ENCODE measurements at places on chromosomes 12 and 14.

GRCh38 chr14:51730098-51730497 lies 78.4 kb downstream of the FRMD6 start:
- no peak for DNase-seq

GRCh38 chr12:123607756-123608155 lies 5.9 kb downstream of the DDX55 start:
- no peak for DNase-seq

DNA sequence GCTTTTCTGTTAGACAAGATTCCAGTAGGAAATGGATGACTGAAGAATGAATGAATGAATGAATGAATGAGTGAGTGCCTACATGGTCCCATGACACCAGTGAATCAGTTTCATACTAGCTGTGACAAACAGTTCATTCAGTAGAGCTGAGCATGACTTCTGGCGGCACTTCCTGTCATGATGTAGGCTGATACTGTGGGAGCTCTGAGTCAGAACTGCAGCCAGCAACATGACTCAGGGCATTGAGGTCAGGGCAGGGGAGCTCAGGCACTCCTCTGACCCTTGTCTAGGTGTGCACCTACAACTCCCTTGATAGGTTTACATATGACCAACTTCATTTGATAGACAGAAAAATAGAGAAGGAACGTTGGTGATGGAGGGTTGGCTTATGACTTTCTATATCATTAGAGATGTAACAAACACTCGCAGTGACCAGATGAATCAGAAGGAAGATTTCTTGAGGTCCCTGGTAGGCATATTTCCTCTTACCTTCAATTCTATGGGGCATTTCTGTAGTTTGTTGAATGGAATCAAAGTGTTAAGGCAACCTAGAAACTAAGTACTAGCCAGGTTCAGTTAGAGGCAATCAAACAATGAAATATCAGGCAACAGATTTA lies 139.3 kb upstream of the ARHGAP5 start:
- peak; percentile 26 for DNase-seq

DNA sequence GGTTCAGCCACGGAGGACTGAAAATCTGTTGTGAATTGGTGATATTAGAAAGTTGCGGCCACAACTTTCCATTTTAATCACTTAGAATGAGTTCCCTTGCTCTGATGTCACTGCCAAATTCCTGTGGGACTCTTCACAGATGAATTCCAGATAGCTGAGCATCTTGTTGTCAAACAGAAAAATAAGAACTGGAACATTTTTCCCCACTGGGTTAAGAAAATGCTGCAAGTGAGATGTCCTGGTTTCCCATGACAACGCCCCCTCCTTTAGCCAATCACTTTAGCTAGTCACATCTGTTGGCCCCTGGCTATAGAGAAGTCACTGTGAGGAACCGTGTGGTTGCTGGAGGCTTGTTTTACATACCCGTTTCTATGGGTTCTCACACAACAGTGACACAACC lies 135.9 kb downstream of the KTN1 start:
- no peak for DNase-seq

DNA sequence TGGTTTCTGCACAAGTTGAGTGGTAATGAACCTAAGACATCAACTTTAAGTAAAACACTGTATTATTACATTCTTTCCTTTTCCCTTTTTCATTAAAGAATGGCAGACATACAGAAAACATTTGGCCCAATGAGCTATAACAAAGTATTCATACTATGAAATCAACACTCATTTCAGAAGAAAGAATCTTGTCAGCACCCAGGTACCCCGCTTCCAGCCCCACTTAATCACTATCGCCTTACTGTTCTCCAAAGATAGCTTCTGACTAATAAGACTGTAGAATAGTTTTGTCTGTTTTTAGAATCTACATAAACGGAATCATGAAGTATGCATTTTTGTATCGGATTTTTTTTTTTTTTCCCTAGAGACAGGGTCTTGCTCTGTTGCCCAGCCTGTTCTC lies 9.5 kb downstream of the CNTN1 start:
- no peak for DNase-seq

GRCh38 chr12:32117316-32117715 lies 10.7 kb downstream of the BICD1 start:
- DNase-seq = no peak

DNA sequence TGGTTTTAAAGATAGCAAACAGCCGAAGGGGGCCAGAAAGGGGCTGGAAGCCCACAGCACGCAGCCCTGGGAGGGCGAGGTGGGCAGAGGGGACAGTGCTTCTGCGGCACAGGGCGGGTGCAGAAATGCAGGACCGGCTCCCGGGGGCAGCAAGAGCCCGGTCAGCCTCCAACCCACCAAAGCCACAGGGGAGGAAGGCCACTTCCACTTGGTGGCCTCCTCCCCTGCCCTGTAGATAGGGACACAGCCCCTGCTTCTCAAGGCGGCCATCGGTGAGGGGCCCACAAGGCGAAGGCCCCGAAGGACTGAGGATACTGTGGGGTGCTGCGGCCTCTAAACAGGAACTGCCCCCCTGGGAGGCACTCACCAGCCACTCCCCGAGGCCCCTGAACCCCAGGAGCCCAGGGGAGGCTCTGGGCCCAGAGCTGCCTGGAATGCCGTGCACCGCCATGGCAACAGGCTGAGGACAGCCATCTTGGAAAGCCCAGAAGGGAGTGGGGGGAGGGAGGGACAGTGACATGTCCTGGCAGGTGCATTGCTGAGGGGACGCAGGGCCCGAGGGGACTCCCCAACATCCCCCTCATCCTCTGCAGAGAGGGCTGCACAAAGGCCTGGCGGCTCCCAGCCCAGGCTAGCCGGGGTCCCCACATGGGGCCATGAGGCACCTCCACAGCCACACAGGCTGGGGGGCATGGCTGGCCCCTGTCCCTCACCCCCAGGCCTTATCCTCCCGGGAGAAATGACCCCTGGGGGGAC lies 114.7 kb downstream of the NCOR2 start:
- DNase-seq = no peak

DNA sequence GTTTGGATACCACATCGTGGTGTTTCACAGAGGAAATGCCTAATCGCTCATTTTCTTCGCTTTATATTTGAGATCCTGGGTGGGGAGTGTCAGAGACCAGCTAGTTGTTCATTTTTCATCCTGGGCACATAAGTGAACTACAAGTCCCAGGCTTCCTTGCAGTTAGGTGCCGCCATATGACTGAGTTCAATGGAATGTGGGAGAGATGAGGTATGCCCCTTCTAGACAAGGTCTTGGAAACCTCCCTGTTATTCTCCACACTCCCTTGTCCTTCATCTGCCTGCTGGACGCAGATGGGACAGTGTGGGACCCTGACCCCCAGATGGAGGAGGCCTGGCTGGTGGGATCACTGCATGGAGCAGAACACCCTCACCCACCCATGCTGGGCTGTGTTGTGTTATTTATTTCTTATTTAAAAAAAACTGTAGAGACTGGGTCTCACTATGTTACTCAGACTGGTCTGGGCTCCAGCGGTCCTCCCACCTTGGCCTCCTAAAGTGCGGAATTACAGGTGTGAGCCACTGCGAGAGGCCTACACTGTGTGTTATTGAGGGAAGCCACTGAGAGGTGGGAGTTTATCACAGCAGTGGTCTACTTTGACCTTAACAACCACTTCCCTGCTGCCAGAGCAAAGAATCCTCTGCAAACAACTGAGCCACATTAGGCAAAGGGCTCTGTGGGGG lies 42.9 kb upstream of the VRK1 start:
- DNase-seq = no peak

DNA sequence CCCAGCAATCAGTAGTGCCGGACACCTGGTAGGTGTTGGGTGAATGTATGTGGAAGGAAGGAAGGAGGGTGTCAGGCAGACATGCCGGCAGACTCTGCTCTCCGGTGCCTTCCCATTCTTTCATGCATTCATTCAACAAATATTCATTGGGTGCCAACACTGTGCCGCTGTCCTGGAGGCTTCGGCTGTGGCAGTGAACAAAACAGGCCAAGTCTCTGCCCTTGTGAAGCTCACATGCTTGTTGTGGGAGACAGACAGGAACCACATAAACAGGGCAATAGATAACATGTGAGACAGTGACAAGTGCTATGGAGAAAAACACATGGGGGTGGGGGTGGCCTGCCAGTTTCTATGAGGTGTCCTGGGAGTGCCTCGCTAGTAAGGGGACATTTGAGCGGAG lies 56.5 kb upstream of the ATF1 start:
- no peak for DNase-seq

- no peak for DNase-seq
Observed at GRCh38 chr12:3531496-3531895, 40.5 kb downstream of the PRMT8 start.

DNA sequence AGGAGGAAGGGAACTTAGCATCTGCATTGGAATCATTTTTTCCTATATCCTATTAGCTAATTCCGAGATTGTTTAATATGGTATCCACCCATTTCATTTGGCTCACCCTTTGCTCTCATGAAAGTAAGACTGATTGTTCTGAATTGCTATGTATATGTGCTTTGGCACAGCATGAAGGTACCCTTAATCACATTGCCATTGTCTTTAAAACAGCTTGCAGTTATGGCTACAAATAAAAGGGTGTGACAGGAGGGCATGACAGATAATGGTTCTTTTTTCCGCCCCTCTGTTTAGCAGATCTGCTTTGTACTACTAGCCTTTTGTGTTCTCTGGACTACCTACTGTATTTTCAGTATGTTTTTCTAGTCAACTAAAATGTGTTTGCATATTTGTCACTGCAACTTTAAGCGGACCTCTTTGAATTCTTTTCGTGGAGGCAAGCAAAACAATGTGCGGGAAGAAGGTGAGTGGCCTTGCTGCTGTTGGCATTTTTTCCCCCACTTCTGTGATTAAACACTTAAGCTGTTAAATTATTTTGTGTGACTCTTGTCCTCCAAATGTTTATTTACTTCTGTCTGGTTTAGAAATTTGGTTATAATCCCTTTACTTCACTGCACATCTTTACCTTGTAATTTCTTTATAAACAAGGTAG lies 35.8 kb downstream of the FBXO34 start:
- no peak for DNase-seq

DNA sequence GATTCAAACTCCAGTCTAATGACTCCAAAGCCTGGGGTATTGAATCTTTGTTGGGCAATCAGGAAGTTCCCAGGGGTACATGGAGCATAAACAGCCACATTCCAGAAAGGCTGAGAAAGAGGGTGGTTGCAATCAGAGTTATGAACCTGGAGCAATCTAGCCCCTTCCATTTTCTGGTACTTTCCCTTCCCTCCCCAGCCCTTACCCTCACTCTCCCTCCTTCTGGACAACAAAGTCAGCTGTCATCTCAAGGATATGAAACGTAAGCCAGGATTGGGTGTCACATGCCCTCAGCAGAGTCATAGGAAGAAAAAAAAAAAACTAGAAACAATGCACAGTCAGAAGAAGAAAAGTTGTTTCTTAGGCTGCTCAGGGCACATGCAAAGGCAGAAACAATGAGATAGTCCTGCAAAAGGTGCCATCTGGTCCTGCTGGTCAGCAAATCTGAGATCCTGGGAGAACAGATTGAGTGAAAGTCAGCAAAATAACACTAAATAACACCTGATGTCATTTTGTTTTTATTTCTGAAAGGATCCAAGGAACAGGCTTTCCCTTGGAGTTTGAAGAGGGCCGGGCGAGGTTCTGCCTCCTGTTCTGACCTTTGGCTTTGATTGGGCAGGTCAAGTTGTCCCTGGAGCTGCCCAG lies 27.1 kb downstream of the TMEM229B start:
- no peak for DNase-seq

DNA sequence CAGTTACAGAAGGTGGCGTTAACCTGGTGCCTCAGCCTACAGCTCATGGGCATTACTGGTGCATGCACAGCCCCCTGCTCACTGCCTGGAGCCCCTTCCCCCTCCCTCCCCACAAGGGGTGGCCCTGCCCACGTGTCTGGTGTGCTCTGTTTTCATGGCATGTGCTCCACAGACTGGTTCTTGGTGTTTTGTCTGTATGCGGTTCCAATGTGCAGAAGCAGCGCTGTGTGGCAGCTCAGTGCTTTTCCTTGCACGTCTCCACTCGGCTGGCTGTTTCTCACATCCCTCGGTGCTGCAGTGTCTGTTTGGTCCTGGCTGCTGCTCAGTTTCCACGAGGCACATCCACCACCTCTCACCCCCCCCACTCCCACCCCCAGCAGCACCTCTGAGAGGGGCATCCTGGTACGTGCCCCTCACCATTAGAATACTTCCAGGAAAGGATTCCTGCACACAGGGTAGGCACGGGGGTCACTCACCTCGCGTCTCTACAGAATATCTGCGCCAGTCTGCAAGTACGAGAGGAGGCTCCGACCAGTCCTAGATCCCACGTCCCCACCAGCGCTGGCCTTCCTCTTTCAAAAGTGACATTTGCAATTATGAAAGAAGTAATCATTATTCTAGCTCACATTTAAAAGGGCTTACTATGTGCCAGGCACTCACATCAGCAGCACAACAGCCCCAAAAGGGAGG lies 27.1 kb downstream of the DIO3 start:
- no peak for DNase-seq

DNA sequence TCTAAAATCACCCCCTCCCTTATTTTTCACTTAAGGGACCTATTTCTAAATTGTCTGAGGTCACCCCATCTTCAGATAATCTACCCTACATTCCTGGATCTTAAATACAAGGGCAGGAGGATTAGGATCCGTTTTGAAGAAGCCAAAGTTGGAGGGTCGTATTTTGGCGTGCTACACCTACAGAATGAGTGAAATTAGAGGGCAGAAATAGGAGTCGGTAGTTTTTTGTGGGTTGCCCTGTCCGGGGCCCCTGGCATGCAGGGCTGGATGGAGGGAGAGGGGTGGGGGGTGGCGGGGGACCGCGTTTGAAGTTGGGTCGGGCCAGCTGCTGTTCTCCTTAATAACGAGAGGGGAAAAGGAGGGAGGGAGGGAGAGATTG lies 300 bp upstream of the CCND2 start:
- DNase-seq = no peak

DNA sequence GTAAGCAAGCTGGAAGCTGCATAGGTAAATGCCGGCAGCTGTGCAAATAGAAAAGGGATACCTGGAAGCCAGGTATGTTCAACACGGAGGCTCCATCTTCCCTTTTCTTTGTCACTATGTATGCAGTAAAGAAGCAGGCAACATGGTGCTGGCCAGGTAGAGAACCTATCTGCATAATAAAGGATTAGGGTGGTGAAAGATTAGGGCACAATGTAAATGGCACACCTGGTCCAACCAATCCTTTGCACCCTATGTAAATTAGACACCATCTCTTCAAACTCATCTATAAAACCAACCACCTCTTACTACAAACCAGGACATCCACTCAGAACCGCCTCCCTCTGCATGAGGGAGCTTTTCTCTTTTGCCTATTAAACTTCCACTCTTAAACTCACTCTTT lies 32.3 kb downstream of the RPS29 start:
- DNase-seq = no peak
